ENCODE measurements at places on chromosomes 7 and 10. TPM values are rescaled to one million over a fixed set of nuclear protein-coding genes. Genes with fewer than 3 reads are reported as not detected.

VIPR2 gene
- total RNA-seq = 10.8 TPM

ADRB1 gene
- not detected for total RNA-seq

GRCh38 chr10:789831-790701 is 100.6 kb upstream of the DIP2C start:
- no peak for DNase-seq
- H3K4me3 ChIP-seq = no peak overlapping the region
- no peaks in the 10 kb centered on the region for H3K4me1 ChIP-seq
- H3K36me3 ChIP-seq = no peaks in the 10 kb centered on the region
- H3K27me3 ChIP-seq = no peaks in the 10 kb centered on the region
- H3K27ac ChIP-seq = no peak overlapping the region

- H3K36me3 ChIP-seq = no peaks in the 10 kb centered on the region
- H3K4me1 ChIP-seq = no peaks in the 10 kb centered on the region
- H3K27ac ChIP-seq = no peak overlapping the region
- DNase-seq = no peak
- H3K27me3 ChIP-seq = no peaks in the 10 kb centered on the region
Measured at GRCh38 chr7:147896121-147896520, 694.4 kb upstream of the C7orf33 start.

DNA sequence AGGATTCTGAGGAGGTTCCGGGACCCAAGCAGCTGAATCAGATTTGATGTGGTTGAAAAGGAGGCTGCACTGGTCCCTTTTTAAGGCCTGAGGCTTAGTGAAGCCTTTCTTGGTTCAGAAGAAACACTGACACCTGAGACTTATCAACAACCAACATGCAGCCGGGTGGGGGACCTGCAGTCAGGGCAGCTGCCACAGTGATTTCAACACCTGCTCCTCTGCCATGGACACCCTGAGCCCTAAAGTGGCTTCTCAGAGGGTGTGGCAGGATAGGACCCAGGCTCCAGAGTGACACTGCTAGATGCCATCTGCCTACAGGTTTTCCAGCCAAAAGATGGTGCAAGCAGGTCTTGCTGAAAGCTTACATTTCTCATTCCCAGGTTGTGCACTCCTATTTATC is 99.3 kb downstream of the COL13A1 start:
- no peaks in the 10 kb centered on the region for H3K4me1 ChIP-seq
- H3K4me3 ChIP-seq = no peak overlapping the region

DNA sequence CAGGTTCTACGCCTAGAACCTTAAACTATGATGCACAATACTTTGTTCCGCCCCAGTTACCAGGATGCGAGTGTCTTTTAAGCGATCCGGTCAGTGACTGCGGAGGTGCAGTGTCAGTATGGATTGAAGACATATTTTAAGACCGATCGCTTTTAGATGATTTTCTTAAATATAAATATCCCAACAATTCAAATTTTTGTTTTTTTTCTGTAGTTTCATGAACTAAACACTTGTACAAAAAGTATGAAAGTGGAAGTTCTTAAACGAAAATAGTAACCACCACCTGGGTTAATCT is 835 bp downstream of the COMMD3 start:
- H3K4me3 ChIP-seq = peak overlapping the region; percentile 53
- H3K27ac ChIP-seq = peak overlapping the region; percentile 89
- no peak for DNase-seq
- no peaks in the 10 kb centered on the region for H3K36me3 ChIP-seq
- no peaks in the 10 kb centered on the region for H3K4me1 ChIP-seq
- H3K27me3 ChIP-seq = no peaks in the 10 kb centered on the region

DNA sequence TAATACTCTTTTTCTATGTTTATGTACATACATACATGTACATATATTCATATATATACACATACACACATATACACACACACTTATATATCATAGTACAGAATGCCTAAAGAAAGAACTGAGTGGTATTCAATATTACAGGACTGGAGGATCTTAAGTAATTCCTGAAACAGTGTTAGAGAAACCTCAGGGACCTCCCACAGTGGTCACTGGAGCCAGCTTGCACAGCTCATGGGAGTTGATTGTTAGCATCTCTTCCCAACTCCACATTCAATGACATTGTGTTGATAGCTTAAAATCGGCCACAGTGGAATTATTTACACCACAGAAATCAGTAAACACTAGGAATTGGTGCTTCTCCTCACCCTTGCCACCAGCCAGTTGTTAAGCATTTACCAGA is 6.0 kb downstream of the LRRC17 start:
- H3K27ac ChIP-seq = peak overlapping the region; percentile 46
- no peak overlapping the region for H3K4me3 ChIP-seq
- H3K4me1 ChIP-seq = peaks cover 10% of the 10 kb centered on the region
- no peaks in the 10 kb centered on the region for H3K36me3 ChIP-seq
- no peaks in the 10 kb centered on the region for H3K27me3 ChIP-seq

GRCh38 chr7:84705706-84706105 is 481.1 kb downstream of the SEMA3D start:
- H3K27me3 ChIP-seq = no peaks in the 10 kb centered on the region
- H3K4me1 ChIP-seq = no peaks in the 10 kb centered on the region
- H3K4me3 ChIP-seq = no peak overlapping the region
- no peak for DNase-seq
- no peak overlapping the region for H3K27ac ChIP-seq

Data from ovary (tissue), 10 donors.